ENCODE measurements at places on chromosomes 4 and X. TPM values are rescaled to one million over a fixed set of nuclear protein-coding genes. Genes with fewer than 3 reads are reported as not detected.

- no peak for DNase-seq
These were observed 86.4 kb upstream of the ZMAT1 start for GRCh38 chrX:102018208-102018607.

The ZNF157 gene
- 0.02 TPM for polyA plus RNA-seq

The GUCY1A1 gene
- polyA plus RNA-seq: 0.38 TPM

DNA sequence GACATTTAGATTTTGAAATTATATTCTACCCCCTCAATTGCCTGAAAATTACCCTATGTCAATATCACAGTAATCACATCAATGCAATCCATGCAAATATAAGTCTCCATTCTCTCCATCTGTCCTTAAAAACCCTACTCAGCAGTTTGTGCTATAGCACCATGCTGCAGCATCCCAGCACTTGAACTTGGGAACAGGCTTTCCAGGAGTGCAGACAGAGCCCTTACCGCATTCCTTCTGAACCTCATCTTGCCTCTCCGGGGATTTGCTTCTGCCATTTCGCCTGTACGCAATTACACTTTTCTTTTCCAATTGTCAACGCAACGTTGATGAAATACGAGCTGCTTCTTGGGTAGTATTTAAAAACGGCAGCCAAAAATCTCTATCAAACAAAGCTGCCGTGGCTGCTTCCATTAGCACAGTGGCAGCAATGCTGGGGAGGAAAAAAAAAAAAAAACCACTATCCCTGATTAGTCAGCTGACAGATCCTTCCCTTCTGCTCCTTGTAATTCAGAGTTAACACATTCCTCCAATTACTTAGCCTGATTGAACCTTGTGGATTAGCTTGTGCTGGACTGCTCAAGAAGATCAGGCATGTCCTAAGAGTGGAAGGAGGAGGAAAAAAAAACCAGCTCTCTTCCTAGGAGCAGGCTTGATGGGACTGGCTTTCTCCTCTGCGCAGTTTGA is 65.6 kb downstream of the MCF2 start:
- DNase-seq: no peak

DNA sequence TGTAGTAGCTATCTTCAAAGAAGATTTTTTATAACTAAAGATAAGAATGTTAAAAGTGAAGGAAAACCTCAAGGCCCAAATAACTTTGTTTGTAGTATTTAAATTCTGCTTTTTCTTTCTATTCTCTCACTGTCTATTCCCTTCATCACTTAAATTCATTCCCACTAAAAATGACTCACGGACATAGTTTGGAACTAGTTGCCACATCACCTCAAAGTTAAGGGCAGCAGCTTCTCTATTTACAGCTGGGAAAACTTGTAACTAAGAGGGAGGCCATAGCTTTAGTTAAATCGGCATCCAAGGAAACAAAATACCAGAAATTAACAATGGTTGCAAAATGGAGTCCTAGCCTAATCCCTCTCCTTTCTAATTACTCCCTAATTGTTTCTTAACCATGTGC is 325.4 kb upstream of the MAGEB2 start:
- no peak for DNase-seq

DNA sequence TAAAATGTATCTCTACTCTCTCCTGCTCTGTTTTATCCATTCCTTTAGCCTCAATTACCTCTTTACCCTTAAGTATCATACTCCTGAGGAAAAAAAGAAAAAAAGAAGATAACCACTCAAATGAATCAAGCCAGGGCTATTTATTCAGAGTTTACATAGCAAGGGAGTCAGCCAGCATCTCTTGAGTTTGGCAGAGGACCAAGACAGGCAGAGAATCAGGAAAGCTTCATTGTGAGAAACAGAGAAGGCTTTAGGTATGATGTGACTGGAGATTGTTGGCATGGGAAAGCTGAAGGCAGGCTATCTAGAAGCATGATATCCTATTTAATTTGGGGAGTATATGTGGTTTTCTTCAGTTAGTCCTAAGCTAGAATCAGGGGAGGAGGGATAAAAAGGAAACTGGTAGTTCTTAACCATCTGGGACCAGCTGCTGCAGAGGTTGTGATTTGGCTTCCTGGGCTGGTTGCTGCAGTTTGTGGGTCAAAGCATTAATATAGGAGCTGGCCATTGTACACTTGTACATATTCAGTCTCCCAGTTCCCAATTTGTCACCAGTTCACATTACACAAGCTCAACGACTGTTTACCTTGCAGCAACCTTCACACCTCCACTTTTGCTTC is 11.2 kb downstream of the APELA start:
- DNase-seq: no peak

Data from BJ (cell line).